Activated T-cell treated with anti-CD3 and anti-CD28 coated beads, Interleukin-2, amount 50 U/mL, for 24 hours (primary cell): ENCODE measurements at places on chromosomes 11 and 22.

DNA sequence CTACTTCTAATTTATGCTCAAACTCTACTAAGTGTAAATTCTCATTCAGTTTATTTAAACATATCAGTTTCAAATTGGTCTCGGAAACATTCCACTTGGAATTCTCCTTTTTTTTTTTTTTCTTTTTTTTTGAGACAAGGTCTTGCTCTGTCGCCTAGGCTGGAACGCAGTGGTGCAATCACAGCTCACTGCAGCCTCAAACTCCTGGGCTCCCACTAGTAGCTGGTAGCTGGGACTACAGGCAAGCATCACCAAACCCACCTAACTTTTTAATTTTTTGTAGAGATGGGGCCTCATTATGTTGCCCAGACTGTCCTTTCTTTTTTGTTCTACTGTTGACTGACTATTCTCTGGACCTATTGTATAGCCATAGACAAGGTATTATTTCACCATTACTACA, 33.3 kb upstream of the CCDC81 start:
- no peak for DNase-seq

- no peak for DNase-seq
These were observed 35.0 kb downstream of the PPARA start for GRCh38 chr22:46185283-46185682.

DNA sequence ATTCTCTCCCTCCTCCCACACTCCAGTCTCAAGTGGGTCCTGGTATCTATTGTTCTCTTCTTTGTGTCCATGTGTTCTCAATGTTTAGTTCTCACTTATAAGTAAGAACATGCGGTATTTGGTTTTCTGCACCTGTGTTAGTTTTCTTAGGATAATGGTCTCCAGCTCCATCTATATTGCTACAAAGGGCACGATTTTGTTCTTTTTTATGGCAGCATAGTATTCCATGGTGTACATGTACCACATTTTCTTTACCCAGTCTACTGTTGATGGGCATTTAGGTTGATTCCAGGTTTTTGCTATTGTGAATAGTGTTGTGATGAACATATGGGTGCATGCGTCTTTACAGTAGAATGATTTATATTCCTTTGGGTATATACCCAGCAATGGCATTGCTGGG, 4.2 kb upstream of the INCENP start:
- DNase-seq, result no peak

DNA sequence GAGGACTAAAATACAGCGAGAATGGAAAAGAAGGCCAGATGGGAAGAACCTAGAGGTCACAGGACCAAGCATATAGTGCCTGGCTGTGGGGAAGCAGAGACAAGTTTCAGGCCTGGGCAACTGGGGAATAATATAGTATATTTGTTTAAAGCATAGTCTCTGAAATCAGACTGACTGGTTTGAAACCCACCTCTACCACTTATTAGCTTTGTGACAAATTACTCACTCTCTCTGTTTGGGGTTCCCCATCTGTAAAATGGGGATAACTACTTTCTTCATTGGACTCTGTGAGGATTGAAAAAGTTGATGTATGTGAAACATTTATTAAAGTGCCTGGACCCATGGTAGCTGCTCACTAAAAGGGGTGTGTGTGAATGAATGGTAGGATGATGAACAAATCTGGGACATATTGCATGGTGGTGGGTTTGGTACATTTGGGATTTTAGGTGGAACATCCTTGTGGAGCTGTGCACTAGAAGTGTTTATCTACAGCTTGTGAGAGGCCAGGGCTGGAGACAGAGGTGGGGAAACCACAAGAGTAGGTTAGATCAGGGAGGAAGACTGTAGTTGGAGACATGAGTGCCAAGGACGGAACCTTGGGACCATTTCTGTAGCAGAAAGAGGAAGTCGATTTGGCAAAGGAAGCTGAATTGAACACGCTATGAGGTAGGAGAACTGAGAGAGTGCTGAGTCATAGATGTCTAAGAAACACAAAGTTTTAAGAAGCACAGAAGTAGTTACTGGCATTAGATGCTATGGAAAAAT, 52.6 kb downstream of the SWAP70 start:
- no peak for DNase-seq

DNA sequence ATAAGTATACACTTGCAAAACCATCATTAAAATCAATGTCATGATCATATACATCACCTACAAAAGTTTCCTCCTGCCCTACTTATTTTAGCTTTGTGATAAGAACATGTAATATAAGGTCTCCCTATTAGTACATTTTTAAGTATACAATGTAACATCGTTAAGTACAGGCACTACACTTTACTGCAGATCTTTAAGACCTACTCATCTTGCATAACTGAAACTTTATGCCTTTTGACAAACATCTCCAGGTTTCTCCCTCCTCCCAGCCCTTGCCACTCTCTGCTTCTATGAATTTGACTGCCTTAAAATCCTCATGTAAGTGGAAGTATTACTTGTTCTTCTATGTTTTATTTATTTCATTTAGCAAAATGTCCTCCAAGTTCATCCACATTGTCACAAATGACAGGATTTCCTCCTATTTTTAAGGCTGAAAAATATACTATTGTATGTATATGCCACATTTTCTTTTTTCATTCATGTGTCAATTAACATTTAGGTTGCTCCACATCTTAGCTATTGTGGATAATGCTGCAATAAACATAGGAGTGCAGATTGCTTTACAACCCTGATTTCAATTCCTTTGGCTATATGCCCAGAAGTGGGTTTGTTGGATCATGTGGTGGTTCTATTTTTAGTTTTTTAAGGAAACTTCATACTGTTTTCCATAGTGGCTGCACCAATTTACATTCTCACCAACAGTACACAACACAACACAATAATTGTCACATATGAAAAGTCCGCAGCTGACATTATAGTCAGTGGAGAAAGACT, 471.1 kb upstream of the ANO3 start:
- DNase-seq, result no peak

DNA sequence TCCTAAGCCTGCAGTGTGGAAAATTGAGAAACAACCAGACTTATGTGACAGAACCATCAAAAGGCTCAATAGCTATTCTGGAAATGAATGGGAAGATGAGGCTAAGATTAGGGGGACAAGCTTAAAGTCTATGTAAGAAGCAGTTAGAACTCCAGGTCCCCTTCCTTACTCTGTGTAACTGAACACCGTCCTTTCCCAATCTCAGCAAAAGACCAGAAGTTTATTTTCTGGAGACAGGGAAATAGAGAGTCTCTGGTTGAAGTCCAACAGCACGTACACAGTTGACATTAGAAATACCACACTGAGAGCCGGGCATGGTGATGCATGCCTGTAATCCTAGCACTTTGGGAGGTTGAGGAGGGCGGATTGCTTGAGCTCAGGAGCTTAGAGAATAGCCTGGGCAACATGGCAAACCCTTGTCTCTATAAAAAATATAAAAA, 93.9 kb downstream of the CD44 start:
- DNase-seq, result no peak

DNA sequence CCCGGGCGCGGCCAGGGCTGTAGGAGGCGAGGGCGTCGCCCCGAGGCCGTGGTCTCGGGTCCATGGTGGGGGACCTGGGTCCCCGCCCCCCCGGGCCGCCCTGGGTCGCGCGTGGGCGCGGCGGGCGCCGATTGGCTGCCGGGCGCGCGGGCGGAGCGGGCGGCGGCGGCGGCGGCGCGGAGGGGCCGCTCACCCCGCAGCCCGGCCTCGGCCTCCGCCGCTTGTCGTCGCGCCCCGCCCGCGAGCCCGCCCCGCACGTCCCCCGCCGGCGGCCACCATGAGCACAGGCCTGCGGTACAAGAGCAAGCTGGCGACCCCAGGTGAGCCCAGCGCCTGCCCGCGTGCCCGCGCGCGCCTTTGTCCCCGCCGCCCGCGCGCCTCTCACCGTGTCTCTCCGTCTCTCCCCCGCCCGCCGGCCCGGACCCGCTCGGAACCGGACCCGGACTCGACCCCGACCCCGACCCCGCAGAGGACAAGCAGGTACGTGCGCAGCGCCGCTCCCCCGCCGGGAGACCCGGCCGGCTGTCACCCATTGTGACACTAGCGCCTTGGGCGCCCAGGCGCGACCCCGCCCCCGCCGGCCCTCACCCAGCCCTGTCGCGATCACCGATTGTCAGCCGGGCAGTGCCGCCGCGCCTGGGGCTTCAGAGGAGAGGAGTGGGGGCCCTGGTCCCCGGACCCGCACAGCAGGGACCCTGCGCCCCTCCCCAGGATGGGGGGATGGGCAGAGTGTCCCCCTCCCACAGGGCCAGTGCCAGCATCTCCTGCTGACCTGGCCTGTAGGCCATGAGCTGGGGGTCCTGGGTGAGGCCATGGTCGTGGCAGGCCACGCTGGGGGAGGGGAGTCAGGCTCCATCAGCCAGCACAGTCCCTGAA, at the start of gene SEPTIN5:
SEPTIN5 (plus strand) TSS at position 192 of the 876 bp plus-strand sequence; CDS start at position 278, 86 bp downstream.
- DNase-seq, result peak; percentile 42
